ENCODE measurements at places on chromosomes 4 and X.

- no peak for DNase-seq
Observed at GRCh38 chr4:12761694-12762093, 722.4 kb downstream of the RAB28 start.

GRCh38 chr4:13710246-13710885 is 82.8 kb upstream of the BOD1L1 start:
- no peak for DNase-seq

GRCh38 chr4:169682372-169683047 is 62.1 kb downstream of the CLCN3 start:
- DNase-seq = no peak

DNA sequence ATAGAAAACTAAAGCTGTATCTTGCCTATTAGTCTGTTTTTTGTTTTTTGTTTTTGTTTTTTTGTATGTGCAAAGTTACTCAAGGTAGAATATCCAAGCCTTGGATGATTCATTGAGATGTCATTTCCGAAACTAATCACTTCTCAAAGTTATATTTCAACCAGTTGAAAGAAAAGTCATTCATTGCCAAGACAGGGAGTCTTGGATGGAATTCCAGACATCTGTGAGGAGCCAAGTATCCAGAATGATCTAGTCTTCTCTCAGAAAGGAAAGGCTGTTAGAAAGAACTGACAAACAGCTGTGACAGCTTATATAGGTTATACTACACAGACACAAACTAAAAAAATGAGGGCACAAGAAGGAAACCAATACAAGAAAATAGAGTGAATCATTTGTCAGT is 141.1 kb upstream of the NDST3 start:
- no peak for DNase-seq

- DNase-seq = peak; percentile 13
Observed at GRCh38 chr4:176090115-176090514, 24.5 kb downstream of the WDR17 start.
